Left cardiac atrium (tissue), 4 donors: ENCODE measurements at places on chromosomes 1 and 21.

DNA sequence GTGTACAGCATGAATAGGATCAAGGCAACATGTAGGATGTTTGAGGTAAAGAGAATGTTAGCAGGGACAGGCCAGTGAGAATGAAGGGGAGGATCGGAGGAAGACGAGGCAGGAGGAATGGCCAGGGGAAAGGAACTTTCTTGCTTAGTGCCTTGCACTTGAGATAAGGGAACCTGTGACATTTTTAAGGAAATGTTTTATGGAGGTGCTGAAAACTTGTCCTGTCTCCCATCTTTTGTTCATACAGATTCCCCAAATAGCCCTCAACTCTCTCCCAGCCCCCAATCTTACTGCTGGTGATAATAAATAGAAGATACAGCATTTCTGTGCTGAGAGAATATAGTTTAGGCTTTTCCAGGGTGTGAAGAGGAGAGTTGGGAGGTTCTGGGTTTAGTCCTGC is 13.6 kb downstream of the ATP8B2 start:
- DNase-seq = no peak

DNA sequence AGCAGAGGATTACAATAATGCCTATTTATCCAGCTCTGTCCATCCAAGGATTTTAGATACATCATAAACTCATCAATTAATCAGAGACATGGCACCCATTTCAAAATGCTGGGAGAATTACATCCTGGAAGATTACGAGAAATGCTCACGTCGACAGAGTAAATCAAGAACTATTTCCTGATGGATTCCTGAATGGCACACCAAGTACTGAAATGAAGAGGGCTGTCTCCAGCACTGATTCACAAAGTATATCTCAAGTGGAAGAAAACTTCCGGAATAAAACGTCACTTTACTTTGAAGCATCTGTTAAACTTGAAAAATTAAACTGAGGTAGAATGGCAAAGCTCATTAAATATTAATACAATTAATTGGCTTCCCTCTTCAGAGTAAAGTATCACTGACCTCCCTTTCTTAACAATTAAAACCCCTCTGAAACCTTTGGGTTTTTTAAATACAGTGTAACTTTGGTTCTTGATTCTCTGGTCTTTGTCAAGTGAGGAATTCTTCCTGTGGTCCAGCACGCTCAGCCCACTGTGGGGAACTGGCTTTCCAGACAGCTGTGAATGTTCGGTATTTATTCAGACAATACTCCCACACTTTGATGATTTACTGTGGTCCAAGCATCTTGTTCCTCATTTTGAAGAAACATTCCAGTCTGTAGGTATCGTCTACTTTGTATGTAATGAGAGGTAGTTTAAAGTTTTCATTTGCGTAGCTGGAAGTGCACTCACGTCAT is 288.0 kb downstream of the NFIA start:
- no peak for DNase-seq

DNA sequence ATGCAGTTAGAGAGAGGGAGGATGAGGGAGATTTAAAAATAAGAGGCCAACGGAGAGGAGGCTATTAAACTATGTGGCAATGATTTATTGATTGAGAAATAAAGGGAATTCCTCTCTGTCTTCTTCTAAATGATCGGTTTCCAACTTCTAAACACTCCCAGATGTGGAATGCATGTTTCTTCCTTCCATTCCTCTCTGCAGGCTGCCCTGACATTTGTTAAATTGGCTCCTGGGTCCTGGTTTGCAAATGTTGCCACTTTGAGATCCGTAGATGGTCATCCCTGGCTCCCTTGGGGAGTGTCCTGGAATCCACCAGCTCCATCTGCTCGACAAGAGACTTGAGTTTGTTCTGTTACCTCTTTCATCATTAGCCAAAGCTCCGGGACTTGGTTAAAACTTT is 10.3 kb upstream of the C1orf198 start:
- DNase-seq = no peak

DNA sequence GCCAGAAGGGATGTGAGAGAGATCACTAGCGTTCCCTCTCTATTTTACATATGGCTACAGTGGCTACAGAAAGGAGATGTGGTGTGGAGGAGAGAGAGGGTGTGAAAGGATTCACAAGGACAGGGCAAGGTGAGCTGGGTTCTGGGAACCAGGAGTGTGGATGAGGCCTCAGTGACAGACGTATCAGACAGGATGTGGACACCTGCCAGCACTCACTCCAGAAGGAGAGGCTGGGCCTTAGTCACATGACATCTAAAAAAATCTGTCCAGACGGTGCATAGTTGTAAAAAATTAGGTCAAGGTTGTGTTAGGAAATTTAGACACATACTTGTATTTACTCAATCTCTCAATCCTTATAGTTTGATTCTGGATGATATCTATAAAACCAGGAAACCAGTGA is 10.6 kb downstream of the TRIM67 start:
- DNase-seq = peak; percentile 64

DNA sequence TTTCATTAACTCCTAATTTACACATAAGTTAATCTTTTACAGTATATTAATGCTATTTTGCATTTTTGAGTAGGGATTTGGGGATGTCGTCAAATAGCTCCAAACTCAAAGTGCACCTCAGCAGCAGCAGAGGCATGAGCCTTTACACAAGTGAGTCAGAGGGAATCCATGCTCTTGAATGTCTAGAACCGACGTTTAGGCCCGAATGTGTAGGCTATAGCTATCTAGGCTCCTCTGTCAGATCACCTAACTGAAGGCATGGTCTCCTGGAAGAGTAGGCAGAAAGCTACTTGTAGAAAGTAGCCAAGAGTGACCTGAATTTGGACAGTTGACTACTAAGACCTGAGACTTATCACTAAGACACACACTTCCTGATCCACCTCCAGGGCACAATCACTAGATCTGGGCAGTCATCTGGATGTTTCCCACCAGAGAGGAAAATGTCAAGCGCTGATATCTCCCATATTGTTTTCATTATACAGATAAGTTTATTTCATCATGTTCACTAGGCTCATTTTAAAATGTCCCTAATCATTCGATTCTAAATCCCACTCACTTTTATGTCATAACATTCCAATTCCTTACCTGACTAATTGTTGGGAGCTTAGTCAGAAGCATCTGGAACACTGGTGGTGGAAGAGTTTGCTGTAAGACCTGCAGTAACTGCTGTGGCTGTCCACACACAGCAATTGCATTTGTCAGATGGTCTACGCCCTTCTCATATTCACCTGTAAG is 15.3 kb downstream of the TOMM20 start:
- no peak for DNase-seq

DNA sequence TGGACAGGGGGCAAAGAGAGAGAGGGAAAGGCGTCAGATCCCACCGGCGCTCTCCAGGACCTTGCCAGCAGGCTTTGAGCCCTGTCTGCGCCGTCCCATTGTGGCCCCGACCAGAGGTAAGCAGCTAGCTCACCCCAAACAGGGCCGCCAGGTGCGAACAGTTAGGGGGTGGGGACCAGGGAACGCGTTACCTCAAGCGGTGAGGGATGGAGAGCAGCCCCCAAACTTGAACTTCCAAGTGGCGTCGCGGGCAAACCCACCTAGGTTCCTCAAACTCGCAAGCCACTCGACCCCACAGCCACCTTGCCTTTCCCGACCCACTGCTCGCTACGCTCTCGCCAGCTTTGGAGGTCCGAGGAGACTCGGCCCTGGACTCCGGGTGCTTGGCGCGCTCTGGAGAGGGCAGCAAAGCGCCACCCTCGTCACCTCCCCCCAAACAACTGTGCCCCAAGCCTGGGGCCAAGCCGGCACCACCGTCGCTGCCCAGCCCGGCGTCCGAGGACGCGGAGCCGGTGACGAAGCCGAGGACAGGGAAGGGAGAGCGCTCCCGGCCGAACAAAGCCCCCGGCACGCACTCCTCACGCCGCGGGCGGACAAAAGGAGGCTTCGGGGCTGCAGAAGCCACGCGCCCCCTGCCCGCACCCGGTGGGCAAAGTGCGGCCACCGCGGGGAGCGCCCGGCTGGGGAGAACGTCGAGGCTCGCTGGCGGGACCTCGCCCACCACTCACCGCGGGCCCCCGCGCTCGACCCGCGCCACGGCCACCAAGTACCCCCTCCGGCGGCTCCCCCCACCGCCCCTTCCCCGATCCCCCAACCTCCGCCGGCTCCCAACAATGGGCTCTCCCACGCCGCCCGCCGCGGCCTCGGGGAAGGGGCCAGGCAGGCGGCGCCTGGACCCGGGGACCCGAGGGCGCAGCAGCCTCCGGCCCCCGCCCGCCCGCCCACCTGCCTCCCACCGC is 976 bp downstream of the SSBP3 start:
- peak; percentile 43 for DNase-seq

- DNase-seq = no peak
These were observed 7.0 kb downstream of the AKT3 start for GRCh38 chr1:243842978-243843511.

GRCh38 chr1:156505679-156506298 is 5.2 kb upstream of the MEF2D start:
- DNase-seq = no peak

- DNase-seq = no peak
These were observed 32.3 kb downstream of the SAMSN1 start for GRCh38 chr21:14513804-14514203.

DNA sequence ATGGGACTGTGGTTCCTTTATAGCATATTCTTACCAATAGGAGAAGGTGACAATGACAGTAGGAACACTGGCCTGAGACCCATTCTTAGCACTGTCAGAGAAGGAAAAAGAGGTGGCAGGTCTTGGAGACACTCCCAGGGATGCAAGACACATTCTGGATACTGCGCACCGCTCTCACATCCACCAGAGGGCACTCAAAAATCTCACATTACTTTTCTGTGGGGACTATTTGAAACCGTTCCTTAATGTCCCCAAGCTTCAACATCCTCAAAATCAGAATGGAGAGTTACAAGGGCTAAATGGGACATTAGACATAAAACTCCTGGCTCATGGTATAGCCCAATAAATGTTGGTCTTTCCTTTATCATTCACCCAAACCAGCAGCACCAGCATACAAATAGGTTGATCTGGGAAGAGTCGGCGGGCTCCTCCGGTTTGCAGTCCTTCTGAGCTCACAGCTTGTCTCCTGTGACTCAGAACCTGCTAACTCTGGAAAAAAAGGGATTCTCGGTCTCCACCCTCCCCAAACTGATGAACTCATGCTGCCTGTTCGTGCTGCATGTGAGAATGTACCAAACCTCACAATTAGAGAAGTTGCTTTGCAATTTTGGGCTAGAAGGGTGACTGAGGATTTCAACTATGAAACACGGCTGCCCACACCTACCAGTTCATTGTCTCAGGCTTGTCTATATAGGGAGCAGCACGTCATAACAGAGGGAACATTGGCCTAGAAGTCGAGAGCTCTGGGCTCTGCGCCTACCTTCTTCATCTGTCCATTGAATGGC is 40.2 kb downstream of the IL12RB2 start:
- peak; percentile 26 for DNase-seq

- peak; percentile 73 for DNase-seq
These were observed 21.8 kb upstream of the COL9A2 start for GRCh38 chr1:40338745-40339419.

DNA sequence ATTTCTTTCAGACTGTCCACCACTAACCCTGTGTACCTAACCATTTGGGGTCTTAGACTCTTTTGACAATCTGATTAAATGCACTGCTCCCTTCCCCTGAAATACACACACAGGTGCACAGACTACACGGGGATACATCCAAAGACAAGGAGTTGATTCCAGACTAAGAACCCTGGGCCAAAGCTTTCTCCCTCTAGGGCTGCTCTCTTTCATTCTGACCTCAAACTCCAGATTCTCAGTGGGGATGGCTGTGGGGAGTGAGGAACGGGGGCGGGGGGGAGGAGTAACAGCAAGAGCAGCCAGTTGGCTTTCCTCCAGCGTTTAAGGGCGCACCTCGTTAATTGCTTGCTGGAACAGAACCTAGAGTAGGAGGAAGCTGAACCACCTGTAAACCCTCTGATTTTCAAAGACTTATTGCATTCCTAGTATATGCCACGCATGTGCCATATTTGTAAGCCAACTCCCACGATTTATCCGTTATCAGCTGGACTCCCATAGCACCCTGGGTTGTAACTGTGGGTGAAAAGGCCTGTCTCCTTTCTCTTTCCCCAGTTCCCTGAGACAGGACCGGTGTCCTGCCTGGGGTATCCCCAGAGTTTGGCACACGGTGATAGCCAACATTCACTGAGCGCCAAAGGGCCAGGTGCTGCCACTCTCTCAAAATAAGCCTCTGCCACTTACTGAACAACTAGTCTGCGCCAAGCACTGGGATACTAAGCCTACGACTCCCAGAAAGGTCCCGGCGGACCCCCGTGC is 920 bp downstream of the MTHFR start:
- peak; percentile 76 for DNase-seq

DNA sequence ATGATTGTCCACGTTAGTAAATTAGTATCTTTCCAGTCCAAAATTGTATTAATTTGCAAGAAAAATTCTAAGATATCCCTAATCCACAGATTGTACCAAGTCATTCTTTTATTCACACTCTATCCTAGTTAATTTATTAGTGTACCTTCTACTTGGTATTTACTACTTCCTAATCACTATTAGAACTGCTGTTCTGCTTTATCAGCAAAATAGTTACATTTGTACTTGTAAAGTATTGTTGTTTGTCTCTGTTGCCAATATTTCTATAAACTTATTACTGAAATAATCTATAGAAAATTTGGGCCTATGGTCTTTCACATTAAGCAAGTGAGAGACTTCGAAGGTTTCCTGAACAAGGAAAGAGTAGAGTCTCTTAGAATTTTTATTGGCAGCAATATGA is 5.6 kb upstream of the CRP start:
- DNase-seq = no peak
